ENCODE measurements at places on chromosomes 6 and 20. TPM values are rescaled to one million over a fixed set of nuclear protein-coding genes. Genes with fewer than 3 reads are reported as not detected.

Gene WFDC10B
- not detected for total RNA-seq

GRCh38 chr6:138115877-138116660 lies 8.8 kb upstream of the PERP start:
- DNase-seq, result peak; percentile 44
- no peaks in the 10 kb centered on the region for H3K36me3 ChIP-seq
- H3K4me1 ChIP-seq, result peaks cover 6% of the 10 kb centered on the region
- H3K27ac ChIP-seq, result no peak overlapping the region
- peaks cover 23% of the 10 kb centered on the region for H3K27me3 ChIP-seq
- no peak overlapping the region for H3K4me3 ChIP-seq

- H3K4me3 ChIP-seq, result no peak overlapping the region
- peaks cover 30% of the 10 kb centered on the region for H3K4me1 ChIP-seq
- no peak overlapping the region for H3K27ac ChIP-seq
- no peaks in the 10 kb centered on the region for H3K36me3 ChIP-seq
- DNase-seq, result peak; percentile 16
- H3K27me3 ChIP-seq, result no peaks in the 10 kb centered on the region
Measured at GRCh38 chr20:5719861-5720403, 30.3 kb upstream of the SHLD1 start.

- H3K4me1 ChIP-seq, result peaks cover 11% of the 10 kb centered on the region
- DNase-seq, result no peak
- no peaks in the 10 kb centered on the region for H3K36me3 ChIP-seq
- H3K4me3 ChIP-seq, result no peak overlapping the region
- no peaks in the 10 kb centered on the region for H3K27me3 ChIP-seq
Measured at GRCh38 chr20:34907616-34908469, 31.4 kb downstream of the ACSS2 start.

Gene TREM1
- 0.17 TPM for total RNA-seq

- DNase-seq, result no peak
- peaks cover 44% of the 10 kb centered on the region for H3K4me1 ChIP-seq
- H3K27me3 ChIP-seq, result no peaks in the 10 kb centered on the region
- peak overlapping the region; percentile 84 for H3K27ac ChIP-seq
Measured at GRCh38 chr6:139539852-139540251, 165.4 kb upstream of the CITED2 start.

Gene AIG1
- 16.1 TPM for total RNA-seq

DNA sequence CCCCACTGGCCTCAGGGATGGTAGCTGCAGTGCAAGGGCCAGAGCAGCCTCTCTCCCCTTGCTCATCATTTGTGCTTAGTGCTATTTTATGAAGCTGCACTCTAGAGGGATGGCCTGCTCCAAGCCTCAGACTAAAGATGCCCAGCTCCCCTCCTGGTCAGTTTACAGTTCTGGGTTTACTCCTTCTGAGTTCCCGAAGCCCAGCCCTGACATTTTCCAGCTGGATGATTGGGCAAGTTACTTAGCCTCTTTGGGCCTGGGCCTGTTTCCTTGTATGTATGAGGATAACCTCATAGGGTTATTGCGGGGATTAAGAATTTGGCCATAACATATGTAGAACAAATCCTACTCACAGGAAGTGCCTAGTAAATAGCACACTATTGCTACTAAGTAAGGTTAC lies 31.8 kb upstream of the EMILIN3 start:
- no peak overlapping the region for H3K4me3 ChIP-seq
- H3K27me3 ChIP-seq, result no peaks in the 10 kb centered on the region
- H3K36me3 ChIP-seq, result peaks cover 6% of the 10 kb centered on the region
- DNase-seq, result no peak
- H3K27ac ChIP-seq, result no peak overlapping the region

Gene FUT9
- total RNA-seq, result not detected

- H3K27me3 ChIP-seq, result peaks cover 5% of the 10 kb centered on the region
- H3K4me1 ChIP-seq, result no peaks in the 10 kb centered on the region
- no peak overlapping the region for H3K4me3 ChIP-seq
- H3K27ac ChIP-seq, result no peak overlapping the region
- DNase-seq, result no peak
- peaks cover 5% of the 10 kb centered on the region for H3K36me3 ChIP-seq
Measured at GRCh38 chr6:119575721-119576120, 226.2 kb upstream of the MAN1A1 start.

GRCh38 chr6:167787896-167788562 lies 38.7 kb upstream of the AFDN start:
- peaks cover 14% of the 10 kb centered on the region for H3K27me3 ChIP-seq
- H3K4me3 ChIP-seq, result no peak overlapping the region
- H3K36me3 ChIP-seq, result no peaks in the 10 kb centered on the region

Gene PRICKLE4
- not detected for total RNA-seq

GRCh38 chr20:50513169-50514034 lies 3.2 kb downstream of the PTPN1 start:
- peaks cover 69% of the 10 kb centered on the region for H3K4me1 ChIP-seq
- H3K27ac ChIP-seq, result peak overlapping the region; percentile 98

Gene TREML1
- not detected for total RNA-seq

Gene ZNF165
- 4.0 TPM for total RNA-seq

- H3K27me3 ChIP-seq, result no peaks in the 10 kb centered on the region
- DNase-seq, result no peak
- H3K4me1 ChIP-seq, result no peaks in the 10 kb centered on the region
- H3K4me3 ChIP-seq, result no peak overlapping the region
- no peak overlapping the region for H3K27ac ChIP-seq
Measured at GRCh38 chr20:59363101-59363500, 62.7 kb downstream of the EDN3 start.

GRCh38 chr6:73017476-73017875 lies 207.8 kb downstream of the KHDC1L start:
- H3K27me3 ChIP-seq, result no peaks in the 10 kb centered on the region
- H3K4me3 ChIP-seq, result no peak overlapping the region
- no peaks in the 10 kb centered on the region for H3K36me3 ChIP-seq
- no peak for DNase-seq

DNA sequence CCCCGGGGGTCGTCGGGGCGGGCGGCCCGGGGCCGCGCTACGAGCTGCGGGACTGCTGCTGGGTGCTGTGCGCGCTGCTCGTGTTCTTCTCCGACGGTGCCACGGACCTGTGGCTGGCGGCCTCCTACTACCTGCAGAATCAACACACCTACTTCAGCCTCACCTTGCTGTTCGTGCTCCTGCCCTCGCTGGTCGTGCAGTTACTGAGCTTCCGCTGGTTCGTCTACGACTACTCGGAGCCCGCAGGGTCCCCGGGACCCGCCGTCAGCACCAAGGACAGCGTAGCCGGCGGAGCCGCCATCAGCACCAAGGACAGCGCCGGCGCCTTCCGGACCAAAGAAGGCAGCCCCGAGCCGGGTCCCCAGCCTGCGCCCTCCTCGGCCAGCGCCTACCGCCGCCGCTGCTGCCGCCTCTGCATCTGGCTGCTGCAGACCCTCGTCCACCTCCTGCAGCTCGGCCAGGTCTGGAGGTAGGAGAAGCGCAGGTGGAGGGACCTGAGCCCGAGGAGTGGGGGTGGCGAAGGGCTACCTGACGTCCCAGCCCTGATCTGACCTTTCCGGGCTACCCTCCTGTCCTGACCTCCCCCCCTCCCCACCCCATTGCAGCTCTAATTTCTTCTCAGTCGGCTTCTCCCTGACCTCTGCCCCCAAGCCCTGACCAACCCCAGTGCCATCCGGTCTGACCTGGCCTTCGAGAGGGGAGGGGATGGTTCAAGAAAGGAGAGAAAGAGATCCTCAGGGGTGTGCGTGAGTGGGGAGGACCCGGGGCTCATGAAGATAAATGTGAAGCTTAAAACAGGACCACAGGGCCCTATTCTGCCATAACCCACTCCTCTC lies 558 bp downstream of the XKR7 start:
- H3K27me3 ChIP-seq, result peaks cover 49% of the 10 kb centered on the region
- no peak overlapping the region for H3K27ac ChIP-seq
- DNase-seq, result peak; percentile 86
- peak overlapping the region; percentile 66 for H3K4me3 ChIP-seq

DNA sequence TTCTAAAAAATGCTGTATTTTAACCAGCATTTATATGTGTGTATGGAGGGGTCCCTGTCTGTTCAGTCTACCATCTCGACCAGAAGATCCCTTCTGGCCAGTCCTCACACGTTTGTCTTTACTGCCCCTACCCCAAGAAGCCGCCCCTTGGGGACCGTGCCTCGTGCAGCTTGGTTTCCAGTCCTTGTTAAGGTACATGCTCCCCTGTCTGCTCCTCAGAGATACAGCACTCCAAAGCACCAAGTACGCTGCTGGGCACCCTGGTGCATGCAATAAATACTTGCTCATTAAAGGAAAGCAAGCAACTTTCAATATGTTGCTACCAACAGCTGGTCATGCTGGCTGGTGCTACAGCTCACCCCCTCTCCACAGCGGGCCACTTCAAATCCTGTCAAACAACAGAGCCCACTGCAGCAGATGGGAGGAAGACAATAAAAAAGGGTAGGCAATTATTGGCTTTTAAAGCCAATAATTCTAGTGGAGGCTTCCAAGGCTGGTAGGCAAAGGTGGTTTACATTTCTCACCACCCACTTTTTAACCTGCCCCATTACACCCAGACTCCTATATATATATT lies 61.6 kb downstream of the PSMG4 start:
- H3K27ac ChIP-seq, result no peak overlapping the region
- H3K4me1 ChIP-seq, result peaks cover 30% of the 10 kb centered on the region
- H3K4me3 ChIP-seq, result no peak overlapping the region
- DNase-seq, result no peak

DNA sequence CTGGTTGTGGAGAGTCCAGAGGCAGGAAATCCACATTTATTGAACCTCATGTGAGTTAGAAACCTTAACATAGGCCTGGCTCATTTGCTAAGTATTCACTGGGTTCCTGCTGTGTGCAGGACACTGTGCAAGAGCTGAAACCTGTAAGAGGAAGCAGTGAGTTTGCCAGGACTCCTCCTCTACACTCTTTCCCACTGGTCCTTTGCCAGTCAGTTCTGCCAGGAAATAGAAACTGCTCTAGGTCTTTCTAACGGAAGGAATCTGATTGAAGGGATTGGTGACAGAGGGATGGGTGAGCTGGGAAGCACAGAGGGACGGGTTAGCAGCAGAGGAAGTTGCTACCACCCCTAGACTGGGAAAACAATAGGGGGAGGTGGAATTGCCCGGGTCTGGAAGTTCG lies 234.2 kb upstream of the ECI2 start:
- H3K36me3 ChIP-seq, result no peaks in the 10 kb centered on the region
- DNase-seq, result no peak
- H3K4me3 ChIP-seq, result no peak overlapping the region
- peaks cover 7% of the 10 kb centered on the region for H3K27me3 ChIP-seq
- H3K27ac ChIP-seq, result no peak overlapping the region

GRCh38 chr6:123091091-123091895 lies 95.3 kb downstream of the CLVS2 start:
- no peaks in the 10 kb centered on the region for H3K27me3 ChIP-seq
- DNase-seq, result no peak
- H3K27ac ChIP-seq, result no peak overlapping the region
- no peaks in the 10 kb centered on the region for H3K36me3 ChIP-seq
- no peak overlapping the region for H3K4me3 ChIP-seq

Gene SLC22A1
- 0.99 TPM for total RNA-seq

Measured in activated CD4-positive, alpha-beta memory T cell treated with anti-CD3 and anti-CD28 coated beads for 36 hours (primary cell).